Activated CD8-positive, alpha-beta T cell treated with anti-CD3 and anti-CD28 coated beads for 36 hours (primary cell): ENCODE measurements at places on chromosomes 5 and 9.

DNA sequence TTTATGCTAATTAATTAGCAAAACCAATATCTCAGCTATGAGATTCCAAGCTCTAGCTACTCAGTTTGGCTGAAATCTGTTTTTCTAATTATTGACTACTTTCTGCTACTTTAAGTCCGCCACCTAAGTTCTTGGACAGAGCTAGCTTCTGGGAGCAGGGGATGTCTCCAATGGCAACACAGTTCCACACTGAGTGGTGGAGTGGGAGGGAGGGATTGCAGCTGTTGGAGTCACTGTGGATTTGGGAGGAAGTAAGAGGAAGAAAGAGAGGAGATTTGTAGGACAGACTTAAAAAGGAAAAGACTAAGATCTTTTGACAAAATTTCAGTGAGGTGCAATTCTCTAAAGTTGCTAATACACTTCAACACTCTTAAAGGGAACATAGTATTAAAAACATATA is 450.8 kb downstream of the NFIB start:
- DNase-seq: no peak

DNA sequence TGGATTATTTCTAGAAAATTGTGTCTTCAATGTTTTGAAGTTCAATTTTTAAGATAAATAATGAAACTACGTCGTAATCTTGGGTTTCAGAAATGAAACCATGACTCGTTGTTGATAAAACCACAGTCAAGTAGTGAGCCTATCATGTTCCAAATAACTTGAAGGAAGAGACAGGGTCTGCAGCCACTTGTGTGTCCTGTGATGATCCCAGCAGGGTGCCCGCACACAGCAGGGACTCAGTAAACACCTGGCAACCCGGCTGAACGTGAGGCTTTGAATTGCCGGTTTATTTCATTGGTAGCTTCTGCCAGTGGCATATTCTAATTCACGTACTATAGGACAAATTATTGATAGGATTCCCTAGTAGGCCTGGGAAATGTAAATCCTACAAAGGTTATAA is 679.6 kb downstream of the IRX1 start:
- DNase-seq: no peak

DNA sequence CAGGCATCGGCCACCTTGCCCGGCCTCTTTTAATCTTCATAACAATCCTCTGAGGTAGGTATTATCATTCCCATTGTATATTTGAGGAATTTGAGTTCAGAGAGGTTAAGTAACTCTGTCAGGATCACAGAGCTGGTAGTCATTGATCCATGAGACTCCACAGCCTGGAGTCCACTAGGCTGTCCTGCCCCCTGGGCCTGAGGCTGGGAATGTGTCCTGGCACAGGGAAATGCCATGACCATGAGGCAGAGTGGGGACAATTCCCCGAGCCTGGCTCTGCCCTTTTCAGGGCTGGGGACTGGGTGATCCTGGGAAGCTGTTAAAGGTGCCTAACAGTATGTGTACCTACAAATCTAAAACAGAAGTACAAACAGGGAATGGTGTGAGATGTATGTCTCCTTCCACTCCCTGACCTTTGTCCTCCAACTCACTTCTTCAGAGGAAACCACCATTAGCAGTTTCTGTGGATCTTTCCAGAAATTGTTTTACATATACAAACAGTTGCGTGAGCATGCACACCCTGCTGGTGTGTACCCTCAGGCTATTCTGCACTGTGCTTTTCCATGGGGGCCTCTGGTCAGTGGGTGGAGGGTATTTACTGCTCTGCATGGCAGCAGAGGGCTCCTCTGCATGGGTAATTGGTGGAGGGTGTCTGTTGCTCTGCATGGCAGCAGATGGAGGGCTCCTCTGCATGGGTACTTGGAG is 53.8 kb downstream of the NDST1 start:
- DNase-seq: no peak

DNA sequence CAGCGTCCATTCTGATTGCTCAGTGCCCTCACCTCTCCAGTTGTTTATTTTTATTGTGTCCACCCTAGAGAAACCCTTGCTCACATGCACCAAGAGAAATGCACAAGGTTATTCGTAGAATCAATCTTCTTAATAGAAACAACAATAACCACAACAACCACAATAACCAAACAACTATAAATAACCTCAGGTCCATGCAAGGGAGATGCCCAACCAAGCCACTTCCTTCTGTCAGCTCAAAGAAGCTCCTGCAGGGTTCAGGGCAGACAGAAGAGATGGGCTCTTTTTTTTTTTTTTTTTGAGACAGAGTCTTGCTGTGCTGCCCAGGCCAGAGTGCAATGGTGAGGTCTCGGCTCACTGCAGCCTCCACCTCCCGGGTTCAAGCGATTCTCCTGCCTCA is 14.9 kb upstream of the TCOF1 start:
- no peak for DNase-seq

DNA sequence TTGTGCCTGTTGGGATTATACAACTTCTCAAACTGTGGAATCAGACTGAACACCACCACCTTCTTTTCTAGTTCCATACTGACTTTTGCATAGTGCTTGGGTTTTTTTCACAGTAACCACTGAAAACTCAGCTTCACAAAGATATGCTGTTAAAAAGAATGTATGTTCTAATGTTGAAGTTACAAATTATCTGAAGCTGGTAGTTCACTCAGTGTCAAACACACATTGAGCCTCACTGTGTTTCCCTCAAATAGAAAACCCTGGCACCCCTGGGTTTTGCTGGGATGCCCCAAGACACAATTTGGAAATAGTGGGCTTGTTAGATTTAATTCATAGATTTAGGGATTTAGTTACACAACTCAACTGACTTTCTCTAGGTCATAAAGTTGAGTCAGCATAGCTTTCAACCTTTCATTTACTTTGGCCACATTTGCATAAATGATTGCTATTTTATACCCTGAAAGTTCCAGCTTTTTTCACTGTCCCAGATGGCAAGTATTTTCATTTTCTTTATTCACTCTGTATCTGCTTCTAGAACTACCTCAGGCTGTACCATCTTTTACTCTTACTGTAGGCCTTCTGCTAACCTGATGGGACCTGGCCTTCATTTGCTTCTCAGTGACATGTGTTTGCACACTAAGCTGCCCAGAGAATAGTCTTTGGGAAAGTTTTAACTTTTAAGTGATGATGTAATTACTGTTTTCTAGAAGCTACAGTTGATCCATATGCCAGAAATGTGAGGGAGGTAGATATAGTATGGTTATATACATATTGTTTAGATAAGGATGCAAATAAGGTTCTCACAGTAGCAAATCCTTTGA is 115.1 kb downstream of the CDC42SE2 start:
- DNase-seq: no peak

GRCh38 chr9:116639251-116639741 is 47.8 kb upstream of the TRIM32 start:
- DNase-seq: no peak

GRCh38 chr9:91896097-91896496 is 53.9 kb downstream of the ROR2 start:
- no peak for DNase-seq

- DNase-seq: no peak
Measured at GRCh38 chr5:15103864-15104263, 232.3 kb upstream of the ANKH start.

GRCh38 chr9:91710158-91710557 is 239.9 kb downstream of the ROR2 start:
- DNase-seq: no peak

GRCh38 chr5:141512911-141513626 is 24.2 kb downstream of the PCDHGC5 start:
- peak; percentile 59 for DNase-seq

DNA sequence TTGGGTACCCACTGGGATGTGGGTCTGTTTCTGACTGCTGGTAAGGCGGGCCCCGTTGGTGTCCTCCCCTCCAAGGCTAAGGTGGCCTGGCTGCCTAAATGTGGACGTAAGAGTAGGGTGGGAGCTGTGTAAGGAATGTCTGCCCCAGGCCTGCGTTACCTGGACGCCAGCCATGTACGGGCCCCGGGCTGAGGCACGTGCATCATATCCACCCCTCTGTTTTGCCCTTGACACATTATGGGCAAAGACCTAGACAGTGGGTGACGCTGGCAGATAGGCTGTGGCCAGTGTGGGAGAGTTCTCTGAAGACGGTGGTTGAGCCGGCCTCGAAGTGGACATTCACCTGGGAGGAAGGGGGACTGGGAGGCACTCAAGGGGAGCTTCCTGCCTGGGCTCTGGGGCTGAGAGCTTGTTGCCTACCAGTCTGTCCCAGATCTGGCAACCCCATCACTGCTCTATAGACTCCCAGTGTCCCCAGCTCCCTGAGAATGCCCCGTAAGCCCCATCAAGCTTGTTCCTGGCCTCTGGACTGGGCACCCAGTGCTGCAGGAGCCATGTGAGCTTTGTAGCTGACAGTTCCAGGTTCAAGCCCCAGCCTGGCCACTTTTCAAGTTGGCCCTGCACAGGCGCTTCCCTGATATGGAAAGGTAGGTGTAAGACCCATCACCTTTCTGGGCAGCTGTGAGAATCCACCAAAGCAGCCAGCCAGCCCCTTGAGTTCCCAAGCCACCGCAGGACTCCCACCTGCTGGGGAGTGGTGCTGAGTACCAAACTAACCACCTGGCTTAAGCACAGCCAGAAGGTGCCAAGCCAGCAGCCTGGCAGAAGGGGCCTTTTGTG is 3.2 kb upstream of the PRR7 start:
- no peak for DNase-seq

GRCh38 chr5:9895302-9895645 is 265.1 kb upstream of the TAS2R1 start:
- no peak for DNase-seq

DNA sequence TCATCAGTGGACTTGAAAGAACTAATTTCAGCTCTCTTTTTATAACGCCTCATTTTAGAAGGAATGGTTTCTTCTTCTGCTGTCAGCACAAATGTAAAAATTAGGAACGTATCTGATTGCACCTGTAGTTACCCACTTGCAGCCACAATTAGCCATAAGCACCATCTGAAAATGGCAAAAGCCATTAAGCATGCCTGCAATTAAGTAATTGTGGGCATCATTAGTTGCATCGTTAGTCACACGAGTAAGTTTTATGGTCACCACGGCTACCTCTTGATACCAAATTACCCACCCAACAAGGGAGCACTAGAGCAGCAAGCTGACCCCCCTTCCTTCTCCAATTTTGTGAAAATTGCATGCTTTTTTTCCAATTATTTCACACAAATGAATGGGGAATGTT is 25.8 kb upstream of the SLC44A1 start:
- no peak for DNase-seq

- no peak for DNase-seq
Measured at GRCh38 chr5:83343299-83343698, 128.2 kb upstream of the VCAN start.

- no peak for DNase-seq
Measured at GRCh38 chr9:113701774-113702755, 174.0 kb upstream of the ZNF618 start.

- DNase-seq: no peak
Measured at GRCh38 chr5:163916376-163916775, 411.0 kb downstream of the MAT2B start.

DNA sequence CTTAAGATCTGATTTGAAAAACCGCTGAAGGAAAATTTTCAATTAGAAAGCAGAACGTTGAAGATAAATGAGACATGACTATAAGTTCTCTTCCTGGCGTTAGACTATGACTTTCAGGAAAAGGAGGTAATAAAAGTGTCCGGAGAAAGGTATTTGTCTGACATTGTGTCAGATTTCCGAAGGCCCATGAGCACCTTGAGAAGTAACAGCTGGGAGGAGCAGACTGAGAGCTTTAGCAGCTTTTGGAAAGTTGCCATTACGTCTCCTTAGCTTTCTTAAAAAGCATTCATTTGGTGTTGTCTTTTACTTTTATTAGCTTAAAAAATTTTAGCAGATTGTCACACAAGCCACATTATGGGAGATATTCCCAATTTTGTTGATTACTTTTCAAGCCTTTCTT is 363.5 kb downstream of the NDUFS4 start:
- DNase-seq: no peak

- no peak for DNase-seq
Measured at GRCh38 chr9:131284856-131285255, 4.7 kb upstream of the PLPP7 start.

DNA sequence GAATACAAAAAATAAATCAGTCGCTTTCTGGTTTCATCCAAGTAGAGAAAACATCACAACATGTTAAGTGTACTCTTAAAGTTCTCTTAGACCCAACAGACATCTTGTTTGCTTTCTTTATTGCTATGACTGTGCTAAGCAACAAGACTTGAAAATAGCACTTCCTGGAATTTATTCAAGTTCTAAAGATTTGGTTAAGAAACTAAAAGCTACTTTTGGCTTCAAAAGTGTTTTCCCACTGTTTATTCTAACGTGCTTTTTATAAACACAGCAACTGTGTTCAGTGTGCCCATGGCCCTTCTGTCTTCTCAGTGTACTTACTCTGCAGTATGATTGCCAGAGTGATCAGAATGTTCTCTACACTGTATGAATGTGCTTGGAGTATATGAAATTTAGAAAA is 109.8 kb downstream of the GIN1 start:
- DNase-seq: no peak

GRCh38 chr9:93952784-93953495 is 2.2 kb downstream of the BARX1 start:
- DNase-seq: peak; percentile 32

DNA sequence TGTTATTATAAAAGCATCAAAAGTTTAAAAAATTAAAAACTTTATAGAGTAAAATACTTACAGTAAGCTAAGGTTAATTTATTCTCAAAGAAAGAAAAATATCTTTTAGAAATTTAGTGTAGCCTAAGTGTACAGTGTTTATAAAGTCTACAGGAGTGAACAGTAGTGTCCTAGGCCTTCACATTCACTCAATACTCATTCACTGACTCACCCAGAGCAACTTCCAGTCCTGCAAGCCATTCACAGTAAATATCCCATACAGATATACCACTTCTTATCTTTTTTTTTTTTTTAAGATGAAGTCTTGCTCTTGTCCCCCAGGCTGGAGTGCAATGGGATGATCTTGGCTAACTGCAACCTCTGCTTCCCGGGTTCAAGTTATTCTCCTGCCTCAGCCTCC is 73.1 kb upstream of the FST start:
- no peak for DNase-seq

- DNase-seq: no peak
Measured at GRCh38 chr5:150172145-150172544, 5.6 kb downstream of the CDX1 start.
